ENCODE measurements at places on chromosomes 12 and 14.

DNA sequence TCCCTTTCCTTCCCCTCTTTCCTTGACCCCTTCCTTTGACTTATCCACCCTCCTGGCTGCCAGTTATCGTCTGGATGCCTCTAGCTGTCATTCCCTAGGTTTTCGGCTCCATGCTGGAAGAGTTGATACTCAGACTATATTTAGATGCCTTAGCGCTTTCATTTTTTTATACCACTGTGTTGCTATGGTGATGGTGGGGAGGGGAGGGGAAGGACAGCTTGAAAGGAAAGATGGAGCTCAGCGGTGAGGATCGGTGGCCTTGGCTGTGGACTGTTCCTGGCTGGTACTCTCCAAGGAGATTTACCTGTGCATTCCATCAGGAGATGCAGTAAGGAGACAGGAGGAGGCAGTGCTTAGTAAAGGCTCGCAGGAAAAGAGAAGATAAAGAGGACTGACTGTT, 108.7 kb downstream of the SLC8A3 start:
- no peak overlapping the region for H3K4me3 ChIP-seq
- no peak overlapping the region for H3K27ac ChIP-seq
- no peaks in the 10 kb centered on the region for H3K36me3 ChIP-seq

- no peaks in the 10 kb centered on the region for H3K27me3 ChIP-seq
- H3K4me1 ChIP-seq, result no peaks in the 10 kb centered on the region
- H3K27ac ChIP-seq, result no peak overlapping the region
- H3K4me3 ChIP-seq, result no peak overlapping the region
- DNase-seq, result no peak
Measured at GRCh38 chr12:80353254-80353653, 90.8 kb upstream of the PTPRQ start.

DNA sequence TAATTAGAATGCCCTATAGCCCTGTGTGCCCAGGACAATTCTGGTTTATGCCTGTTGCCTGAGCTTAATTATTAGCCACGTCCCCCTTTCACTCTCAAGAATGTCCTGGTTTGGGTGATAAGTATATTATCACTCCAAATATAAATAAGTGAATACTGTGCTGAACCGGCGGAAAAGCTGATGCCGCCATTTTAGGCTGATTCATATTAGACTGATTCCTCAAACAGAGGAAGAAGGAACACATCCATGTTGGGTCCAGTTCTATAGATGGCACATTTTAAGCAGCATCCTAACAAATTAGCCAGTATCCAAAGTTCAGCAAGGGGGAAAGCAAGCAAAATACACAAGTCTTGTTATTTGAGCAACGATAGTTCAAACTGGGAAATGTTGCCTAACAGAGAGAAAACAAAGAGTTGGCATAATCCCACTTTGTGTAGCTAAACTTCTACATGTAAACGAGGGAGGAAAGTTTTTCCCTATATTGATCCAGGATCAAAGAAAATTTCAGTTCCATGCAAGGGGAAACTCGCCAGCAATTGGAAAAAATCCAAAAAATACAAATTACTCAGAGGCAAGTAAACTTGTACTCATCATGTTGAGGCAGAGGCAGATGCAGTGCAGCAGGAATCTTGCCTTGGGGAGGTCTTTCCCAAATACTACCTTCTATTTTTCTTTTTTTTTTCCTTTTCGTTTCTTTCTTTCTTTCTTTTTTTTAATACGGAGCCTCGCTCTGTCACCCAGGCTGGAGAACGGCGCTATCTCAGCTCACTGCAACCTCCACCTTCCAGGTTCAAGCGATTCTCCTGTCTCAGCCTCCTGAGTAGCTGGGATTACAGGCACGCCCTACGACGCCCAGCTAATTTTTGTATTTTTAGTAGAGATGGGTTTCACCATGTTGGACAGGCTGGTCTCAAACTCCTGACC, 96.2 kb downstream of the ITPR2 start:
- H3K27ac ChIP-seq, result no peak overlapping the region
- no peaks in the 10 kb centered on the region for H3K4me1 ChIP-seq
- DNase-seq, result no peak
- no peaks in the 10 kb centered on the region for H3K36me3 ChIP-seq
- H3K4me3 ChIP-seq, result no peak overlapping the region

- no peak overlapping the region for H3K27ac ChIP-seq
- no peaks in the 10 kb centered on the region for H3K4me1 ChIP-seq
- DNase-seq, result no peak
- no peak overlapping the region for H3K4me3 ChIP-seq
- no peaks in the 10 kb centered on the region for H3K36me3 ChIP-seq
- H3K27me3 ChIP-seq, result no peaks in the 10 kb centered on the region
Measured at GRCh38 chr12:119627019-119627643, 33.6 kb downstream of the TMEM233 start.
